ENCODE measurements at places on chromosomes 13 and 19. TPM values are rescaled to one million over a fixed set of nuclear protein-coding genes. Genes with fewer than 3 reads are reported as not detected.
A peak's percentile ranks its signal among the peaks of the same experiment; 100 is the strongest.

GRCh38 chr13:74316547-74316946 lies 182.3 kb upstream of the KLF12 start:
- peak; percentile 48 for ATAC-seq

DNA sequence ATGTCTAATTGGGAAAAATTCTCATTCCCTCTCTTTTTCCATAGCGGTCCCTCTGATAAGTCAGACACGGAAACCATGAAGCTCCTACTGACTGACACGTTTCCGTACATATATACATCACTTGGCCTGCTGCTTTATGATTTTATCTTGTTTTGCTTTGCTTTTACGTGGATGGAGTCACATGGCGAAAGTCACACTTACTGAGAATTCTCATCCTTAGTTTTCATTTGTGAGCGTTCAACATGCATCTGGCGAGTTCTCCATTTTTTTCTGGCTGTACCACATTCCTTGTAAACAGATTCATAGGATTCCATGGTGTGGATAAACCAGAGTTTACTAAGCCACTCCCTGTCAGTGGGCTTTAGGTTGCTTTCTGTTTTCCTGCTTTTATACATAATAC lies 21.2 kb downstream of the PGPEP1 start:
- ATAC-seq: no peak

- ATAC-seq: peak; percentile 46
Observed at GRCh38 chr13:42807866-42808265, 26.5 kb downstream of the FAM216B start.

- ATAC-seq: no peak
Observed at GRCh38 chr19:42683917-42684513, 56.3 kb downstream of the PSG3 start.

Gene FFAR1
- 0.43 TPM for total RNA-seq

DNA sequence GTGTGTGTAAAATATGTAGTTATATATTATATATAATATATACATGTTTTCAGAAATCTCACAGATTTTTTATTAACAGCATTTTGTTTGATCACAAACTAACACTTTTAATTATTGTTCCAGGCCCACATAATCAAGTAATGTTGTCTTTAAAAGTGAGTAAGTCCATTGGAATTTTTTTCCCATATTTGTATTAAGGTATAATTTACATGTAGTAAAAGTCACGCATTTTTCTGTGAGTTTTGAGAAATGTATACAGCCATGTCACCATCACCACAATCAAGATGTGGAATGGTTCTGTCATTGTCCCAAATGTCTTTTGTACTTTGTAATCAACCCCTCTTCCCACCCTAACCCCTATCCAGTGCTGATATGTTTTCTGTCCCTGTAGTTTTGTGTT lies 120.0 kb upstream of the RFC3 start:
- ATAC-seq: no peak

DNA sequence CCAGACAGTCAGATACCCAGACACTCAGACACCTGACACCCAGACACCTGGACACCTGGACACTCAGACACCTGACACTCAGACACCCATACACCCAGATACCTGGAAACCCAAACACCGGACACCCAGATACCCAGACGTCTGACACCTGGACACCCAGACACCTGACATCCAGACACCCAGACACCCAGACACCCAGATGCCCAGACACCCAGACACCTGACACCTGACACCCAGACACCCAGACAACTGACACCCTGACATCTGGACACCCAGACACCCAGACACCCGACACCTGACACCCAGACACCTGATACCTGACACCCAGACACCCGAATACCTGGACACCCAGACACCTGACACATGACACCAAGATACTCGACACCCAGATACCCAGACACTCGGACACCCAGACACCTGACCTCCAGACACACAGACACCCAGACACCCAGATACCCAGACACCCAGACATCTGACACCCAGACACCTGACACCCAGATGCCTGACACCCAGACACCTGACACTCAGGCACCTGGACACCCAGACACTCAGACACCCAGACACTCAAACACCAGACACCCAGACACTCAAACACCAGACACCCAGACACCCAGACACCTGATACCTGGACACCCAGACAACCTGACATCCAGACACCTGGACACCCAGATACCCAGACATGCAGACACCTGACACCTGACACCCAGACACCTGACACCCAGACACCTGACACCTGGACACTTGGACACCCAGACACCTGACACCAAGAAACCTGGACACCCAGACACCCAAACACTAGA lies 19.1 kb downstream of the C19orf12 start:
- no peak for ATAC-seq

Gene SMARCA4
- 70.7 TPM for total RNA-seq

- ATAC-seq: no peak
Observed at GRCh38 chr13:113948034-113948742, 25.7 kb downstream of the C13orf46 start.

Gene STARD13
- 43.9 TPM for total RNA-seq

- ATAC-seq: no peak
Observed at GRCh38 chr13:43895940-43896339, 16.2 kb downstream of the LACC1 start.

Gene CRB3
- total RNA-seq: not detected

DNA sequence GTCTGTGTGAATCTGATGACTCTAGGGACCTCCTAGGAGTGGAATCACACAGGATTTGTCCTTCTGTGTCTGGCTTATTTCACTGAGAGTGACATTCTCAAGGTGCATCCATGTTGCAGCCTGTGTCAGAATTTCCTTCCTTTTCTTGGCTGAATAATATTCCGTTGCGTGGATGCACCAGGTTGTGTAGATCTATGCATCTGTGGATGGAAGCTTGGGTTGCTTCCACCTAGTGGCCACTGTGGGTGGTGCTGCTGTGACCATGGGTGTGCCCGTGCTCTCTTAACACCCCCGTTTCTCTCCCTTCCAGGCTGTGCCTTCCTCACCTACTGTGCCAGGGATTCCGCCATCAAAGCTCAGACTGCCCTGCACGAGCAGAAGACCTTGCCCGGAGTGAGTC lies 26.2 kb downstream of the CELF5 start:
- no peak for ATAC-seq

DNA sequence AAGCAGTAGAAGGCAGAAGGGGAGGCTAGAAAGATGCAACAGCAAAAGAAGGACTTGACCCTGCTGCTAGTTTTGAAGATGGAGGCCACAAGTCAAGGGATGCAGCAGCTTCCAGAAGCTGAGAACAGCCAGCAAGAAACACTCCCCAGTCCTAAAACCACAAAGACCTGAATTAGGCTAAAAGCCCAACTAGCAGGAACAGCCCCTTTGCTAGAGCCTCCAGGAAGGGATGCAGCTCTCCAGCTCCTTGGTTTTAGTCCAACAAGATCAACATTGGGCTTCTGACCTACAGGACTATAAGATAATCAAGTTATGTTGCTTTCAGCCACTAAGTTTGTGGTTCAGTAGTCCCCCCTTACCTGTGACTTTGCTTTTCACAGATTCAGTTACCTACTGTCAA lies 10.5 kb upstream of the LATS2 start:
- ATAC-seq: no peak

DNA sequence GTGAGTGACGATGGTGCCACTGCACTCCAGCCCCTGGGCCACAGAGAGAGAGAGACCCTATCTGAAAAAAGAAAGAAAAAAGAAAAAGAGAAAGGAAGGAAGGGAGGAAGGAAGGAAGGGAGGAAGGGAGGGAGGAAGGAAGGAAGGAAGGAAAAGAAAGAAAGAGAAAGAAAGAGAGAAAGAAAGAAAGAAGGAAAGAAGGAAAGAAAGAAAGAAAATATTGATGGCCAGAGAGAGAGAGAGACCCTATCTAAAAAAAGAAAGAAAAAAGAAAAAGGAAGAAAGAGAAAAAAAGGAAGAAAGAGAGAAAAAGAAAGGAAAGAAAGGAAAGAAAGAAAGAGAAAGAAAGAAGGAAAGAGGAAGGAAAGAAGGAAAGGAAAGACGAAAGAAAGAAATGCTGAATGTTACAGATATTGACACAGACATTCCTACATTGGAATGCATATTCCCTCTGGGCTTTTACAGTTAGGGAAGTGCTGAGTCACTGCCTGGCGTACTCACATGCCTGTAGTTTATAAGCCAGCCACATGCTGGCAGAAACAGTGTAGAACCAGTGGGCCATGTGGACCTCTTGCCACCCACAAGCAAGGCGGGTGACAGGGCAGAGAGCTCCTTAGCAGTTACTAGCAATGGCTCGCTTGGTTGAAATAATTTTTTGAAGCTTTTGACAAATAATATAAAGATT lies 34.6 kb upstream of the SLC46A3 start:
- peak; percentile 100 for ATAC-seq

Gene SPTBN4
- total RNA-seq: 1.1 TPM

Gene HIPK4
- total RNA-seq: 0.27 TPM

Data from motor neuron (in vitro differentiated cells).